NCI-H460 (cell line): ENCODE measurements at places on chromosomes 3 and 15. TPM values are rescaled to one million over a fixed set of nuclear protein-coding genes. Genes with fewer than 3 reads are reported as not detected.
A peak's percentile ranks its signal among the peaks of the same experiment; 100 is the strongest.

The FBXL2 gene
- total RNA-seq = 4.6 and 7.3 TPM in 2 replicates

The PARP6 gene
- total RNA-seq = 31.4 and 36.9 TPM in 2 replicates

The ITIH1 gene
- not detected in 2 replicates for total RNA-seq

The HACD2 gene
- total RNA-seq = 21.3 and 25.4 TPM in 2 replicates

The CA12 gene
- 29.6 and 33.0 TPM in 2 replicates for total RNA-seq

The ST3GAL6 gene
- 1.3 TPM in 1 of 2 replicates, not detected in the other for total RNA-seq

The MKRN2OS gene
- total RNA-seq = not detected in 2 replicates

DNA sequence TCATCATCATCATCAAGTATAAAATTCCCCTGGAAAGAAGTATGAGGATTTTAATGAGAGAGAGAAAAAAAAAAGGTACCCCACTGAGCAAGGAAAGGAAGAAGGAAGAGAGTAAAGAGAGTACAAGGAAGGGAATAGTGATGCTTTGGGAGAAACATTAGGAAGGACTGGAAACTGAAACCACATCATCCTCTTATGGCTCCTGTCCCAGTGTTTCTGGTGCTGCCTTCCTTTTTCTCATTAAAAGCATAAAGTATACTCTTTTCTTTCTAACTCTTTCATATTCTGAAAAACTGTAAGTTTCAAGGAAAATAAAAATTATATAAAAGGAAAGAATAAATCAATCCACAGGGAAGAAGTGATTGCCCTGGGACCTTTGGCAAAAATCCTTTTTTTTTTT, 616.4 kb upstream of the CBLB start:
- no peak for DNase-seq

DNA sequence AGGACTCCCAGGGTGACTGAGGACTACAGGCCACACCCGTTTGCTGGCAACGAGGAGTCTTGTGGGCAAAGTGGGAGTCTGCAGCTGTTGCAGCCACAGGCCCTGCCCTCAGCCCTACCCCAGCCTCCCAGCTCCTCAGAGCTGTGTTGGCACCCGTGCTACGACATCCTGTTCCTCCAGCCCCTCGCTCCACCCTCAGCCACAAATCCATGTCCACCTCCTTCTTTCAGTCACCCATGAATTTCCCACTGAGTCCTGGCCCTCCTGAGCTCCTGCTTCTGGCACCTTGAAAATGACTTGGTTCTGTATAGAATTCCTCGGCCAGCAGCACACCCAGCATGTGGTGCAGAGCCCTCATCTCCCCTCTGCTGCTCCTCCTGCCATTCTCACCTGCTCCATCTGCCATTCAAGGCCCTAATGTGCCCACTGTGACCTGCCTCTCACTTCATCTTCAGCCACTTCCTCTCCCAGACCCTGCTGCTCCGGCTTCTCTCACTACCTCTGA, 20.9 kb upstream of the VILL start:
- no peak for DNase-seq

DNA sequence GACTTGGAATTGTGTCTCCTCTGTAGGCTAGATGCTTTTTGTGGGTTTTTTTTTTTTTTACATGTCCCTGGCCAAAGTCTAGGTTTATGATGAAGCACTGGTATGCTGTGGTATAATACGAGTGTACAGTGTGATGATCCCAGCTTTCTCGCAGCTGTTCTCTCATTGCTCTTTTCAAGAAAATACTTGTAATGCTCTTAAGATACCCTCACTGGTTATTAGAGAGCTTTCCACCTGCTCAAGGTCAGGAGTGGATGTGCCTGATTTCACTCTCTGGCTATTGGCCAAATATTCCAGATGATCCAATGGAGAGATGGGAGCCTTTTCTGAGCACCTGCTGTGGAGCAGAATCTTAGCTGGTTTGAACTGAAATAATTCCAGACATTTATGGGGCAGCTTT, 215.1 kb downstream of the MYRIP start:
- DNase-seq = no peak

DNA sequence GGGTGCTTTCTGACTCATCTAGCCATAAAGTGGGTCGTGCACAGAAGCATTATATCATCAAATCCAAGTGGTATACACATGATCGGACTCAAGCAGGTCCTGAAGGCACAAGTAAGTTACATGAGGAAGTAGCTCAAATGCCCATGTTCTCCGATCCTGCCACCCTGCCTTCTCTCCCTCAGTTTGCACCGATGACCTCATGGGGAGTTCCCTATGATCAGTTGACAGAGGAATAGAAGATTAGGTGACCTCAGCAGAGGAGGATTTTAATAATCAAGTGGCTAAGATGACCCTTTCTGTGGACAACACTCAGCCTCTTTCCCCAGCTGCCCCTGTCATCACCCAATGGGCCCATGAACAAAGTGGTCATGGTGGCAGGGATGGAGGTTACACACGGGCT, 149.5 kb downstream of the TBC1D5 start:
- no peak for DNase-seq

- no peak for DNase-seq
Observed at GRCh38 chr3:129597087-129597999, 9.1 kb downstream of the PLXND1 start.

DNA sequence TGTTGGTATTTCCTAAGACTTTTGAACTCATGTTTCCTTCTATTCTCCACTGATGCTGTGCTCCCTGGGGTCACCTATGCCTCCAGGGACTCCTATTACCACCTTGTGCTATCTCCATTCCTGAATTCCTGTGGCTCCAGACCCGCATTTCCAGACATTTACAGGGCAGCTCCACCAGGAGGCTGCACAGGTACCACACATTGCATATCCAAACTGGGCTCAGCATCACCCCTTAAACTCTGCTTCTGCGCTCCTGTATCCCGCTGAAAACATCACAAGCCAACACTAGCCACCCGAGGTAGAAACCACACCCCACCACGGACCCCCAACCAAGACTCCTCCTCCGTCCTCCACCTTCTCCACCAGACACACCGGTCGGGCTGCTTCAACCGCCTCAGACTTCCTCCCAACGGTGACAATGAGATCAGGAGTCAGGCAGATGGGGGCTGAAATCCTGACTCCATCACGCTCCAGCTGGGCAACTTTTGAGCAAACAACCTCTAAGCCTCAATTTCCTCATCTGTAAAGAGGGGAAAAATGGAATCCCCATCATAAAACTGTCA, 10.4 kb downstream of the TNK2 start:
- no peak for DNase-seq

GRCh38 chr3:146421819-146422759, 47.3 kb downstream of the PLSCR2 start:
- DNase-seq = no peak

- DNase-seq = no peak
Observed at GRCh38 chr3:43892061-43892460, 201.3 kb downstream of the ABHD5 start.

- no peak for DNase-seq
Observed at GRCh38 chr3:33063651-33064051, 33.3 kb downstream of the GLB1 start.

- DNase-seq = peak; percentile 70
Observed at GRCh38 chr3:126245811-126246727, 65.7 kb upstream of the ALDH1L1 start.

GRCh38 chr3:31575448-31575847, 42.7 kb downstream of the STT3B start:
- DNase-seq = no peak

DNA sequence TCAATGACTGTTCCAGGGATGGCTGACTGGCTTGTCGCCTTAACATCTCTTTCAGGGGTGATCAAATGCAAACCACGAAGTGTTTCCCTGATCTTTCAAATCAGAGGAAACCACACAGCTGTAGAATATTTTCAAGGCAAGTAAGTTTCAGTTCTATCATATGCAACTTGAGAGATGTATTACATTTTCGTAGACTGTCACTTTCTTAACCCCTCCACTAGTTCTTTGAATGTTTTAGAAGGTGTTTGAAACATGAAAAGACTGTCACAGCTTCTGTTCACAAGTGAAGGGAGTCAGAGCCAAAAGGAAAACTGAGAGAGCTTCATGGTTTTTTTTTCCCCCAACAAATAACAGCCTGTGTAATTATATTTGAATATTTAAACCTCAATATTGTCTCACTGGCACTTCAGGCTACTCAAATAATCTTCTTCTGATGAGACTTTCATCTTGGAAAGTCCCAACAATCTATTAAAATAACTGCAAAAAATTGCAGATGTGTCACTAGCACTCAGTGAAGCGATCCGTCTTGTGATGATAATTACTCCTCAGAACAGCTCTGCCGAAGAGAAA, 25.9 kb upstream of the CAPN7 start:
- DNase-seq = no peak

- no peak for DNase-seq
Observed at GRCh38 chr3:72171946-72172345, 387.0 kb upstream of the PROK2 start.

- no peak for DNase-seq
Observed at GRCh38 chr15:88341006-88341405, 84.5 kb upstream of the NTRK3 start.

DNA sequence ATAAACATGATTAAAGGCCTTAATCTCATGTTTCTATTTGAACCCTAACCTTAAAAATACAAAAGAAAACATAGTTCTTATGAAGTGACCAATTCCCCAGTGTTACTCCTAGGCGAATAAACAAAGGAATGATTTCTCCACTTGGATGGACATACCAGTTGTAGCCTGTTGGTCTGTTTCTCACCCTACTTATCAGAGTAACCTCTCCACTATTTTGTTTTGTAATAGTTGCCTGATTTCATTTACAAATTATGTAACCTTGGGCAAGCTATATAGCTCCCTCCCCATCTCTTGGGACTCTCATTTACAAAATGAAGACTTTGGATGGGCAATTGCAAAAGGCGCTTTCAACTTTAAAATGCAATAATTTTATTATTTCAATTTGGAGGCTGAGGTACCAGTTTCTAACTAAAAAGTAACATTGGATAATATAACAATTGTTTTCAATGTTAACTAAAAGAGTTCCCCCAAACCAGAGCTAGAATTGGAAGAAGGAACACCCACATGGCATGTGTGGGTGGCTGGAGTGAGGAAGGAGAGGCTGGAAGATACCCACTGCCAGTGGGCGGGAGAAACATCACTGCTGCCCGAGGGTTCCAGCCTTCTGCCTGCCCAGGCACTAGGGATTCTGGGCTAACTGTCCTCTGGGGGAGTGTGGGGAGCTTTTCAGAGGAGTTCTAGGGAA, 74.2 kb downstream of the RFTN1 start:
- no peak for DNase-seq

DNA sequence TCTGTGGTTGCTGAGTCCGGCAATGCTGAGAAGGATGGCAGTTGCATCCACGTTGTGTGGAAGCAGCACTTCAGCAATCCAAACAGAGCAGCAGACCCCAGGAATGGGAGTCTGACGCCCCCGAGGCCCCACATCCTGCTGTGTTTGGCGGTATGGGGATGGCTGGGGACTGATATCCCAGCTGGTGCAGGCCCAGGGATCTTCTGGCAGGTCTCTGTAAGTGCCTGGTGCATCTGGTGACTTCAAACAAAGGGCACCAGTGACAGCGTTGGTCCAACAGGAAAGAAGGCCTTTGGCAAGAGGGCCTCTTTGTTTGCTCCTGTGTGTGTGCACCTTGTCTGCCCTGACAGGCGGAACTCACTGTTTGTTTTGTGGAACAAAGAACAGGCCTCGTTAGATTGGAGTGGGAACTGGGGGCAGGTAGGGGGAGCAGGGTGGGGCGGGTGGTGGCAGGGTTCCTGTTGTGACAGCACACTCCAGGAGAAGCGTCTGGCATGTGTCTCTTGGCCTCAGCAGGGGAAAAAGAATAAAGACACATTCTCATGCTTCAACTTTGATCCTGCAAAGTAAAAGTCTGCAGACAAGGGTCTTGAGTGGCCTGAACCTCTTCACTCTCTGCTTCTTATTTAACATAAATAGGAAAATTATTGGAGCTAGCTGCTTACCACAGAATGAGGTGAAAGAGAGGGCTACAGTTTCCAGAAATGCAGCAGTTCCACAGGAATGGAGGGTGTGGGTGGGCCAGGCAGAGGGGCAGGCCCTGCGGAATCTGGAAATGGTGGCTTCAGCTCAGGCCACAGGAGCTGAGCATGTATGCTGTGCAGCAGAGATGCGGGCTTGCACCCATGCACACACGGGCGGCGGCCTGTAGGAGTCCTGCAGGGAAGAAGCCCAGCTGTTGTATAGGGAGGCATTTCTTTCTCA, 94.5 kb upstream of the MYZAP start:
- no peak for DNase-seq

- no peak for DNase-seq
Observed at GRCh38 chr3:71288269-71288930, 295.1 kb downstream of the FOXP1 start.

DNA sequence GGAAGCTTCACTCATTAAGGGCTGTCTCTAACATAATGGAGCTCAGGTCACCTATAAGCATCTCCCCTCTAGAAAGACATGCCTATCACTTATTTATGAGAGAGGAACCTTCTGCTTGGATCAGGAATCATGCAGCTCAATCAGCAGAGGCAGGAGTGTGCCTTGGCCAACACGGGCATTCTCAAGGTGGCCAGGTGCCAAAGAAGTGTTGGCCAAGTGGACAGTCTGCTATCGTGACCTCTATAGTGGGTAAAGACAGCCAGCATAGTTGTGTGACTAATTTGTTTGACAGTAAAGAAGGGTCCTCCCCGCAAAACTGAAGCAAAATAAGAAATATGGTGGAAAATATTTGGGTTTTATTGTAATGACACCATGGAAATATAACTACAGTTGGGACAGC, 14.7 kb upstream of the AGTR1 start:
- no peak for DNase-seq

DNA sequence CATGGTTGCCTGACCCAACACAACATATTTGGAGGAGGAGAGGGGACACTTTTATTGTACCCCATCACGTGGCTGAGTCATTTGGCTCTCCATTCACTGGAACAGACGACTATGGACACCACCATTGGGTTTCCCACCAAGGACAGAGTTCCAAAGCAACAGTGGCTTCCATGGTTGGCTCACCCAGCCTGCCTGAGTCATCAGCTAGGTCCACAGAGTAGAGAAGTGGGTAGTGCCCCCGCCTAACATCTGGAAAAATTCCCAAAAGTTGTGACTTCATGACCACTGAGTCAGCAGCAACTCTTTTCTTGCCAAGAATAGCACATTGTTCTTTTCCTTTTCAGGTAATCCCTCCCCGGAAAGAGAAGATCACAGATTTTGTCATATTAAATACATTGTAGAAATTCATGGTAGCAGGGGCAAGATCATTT, 3.0 kb upstream of the PPP1R2 start:
- no peak for DNase-seq

- DNase-seq = no peak
Observed at GRCh38 chr3:55537563-55537962, 50.5 kb upstream of the WNT5A start.
